ENCODE measurements at places on chromosomes 7 and 10.
A peak's percentile ranks its signal among the peaks of the same experiment; 100 is the strongest.

- no peak for DNase-seq
These were observed 25.7 kb upstream of the GGCT start for GRCh38 chr7:30530373-30530772.

- no peak for DNase-seq
These were observed 27.4 kb upstream of the FXYD4 start for GRCh38 chr10:43344051-43344450.

- no peak for DNase-seq
These were observed 188.9 kb downstream of the ARHGAP12 start for GRCh38 chr10:31739711-31740110.

GRCh38 chr7:27155816-27156507, 513 bp downstream of the HOXA7 start:
- no peak for DNase-seq

DNA sequence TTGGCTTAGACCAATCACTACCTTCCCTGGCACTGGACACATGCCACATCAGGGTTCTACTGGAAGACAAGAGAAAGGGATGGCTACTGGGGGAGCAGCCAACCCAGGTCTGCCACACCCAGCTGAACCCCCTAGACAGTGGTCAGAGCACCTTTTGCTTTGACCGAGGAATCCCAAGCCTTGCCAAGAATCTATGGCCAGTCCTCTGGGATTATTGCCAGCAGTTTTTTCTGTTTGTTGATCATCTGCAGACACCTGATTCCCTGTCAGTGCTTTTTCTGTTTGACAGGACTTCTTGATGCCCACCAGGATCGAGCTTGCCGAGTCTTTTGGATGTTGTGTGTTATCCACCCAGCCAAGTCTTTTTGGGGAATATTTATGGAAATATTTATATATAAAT, 476.2 kb upstream of the GALNT17 start:
- no peak for DNase-seq

DNA sequence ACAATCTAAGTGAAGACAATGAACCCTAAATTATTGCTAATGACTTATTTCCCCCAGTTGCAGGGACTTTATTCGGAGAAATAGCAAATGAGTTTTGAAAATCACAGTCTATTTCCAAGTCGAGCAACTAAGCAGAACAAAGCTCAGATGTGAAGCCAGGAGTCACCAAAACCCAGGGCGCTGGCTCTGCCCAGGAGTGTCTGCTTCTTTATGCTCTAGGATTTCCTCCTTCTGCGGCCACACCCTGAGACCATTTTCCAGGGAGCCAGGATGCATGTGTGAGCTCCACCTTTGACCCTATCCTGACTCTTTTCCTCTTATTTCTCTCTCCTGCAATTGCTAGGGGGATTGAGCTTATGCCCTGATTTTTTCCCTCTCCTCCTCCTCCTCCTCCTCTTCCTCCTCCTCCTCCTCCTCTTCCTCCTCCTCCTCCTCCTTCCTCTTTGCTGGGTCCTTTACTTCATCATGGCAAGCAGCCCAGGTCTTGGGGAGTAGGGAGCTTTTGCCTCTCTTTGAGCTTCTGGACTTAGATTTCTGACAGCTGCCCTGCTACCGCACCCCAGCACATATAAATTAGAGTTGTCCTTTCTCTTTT, 234.4 kb downstream of the ARL4A start:
- no peak for DNase-seq

DNA sequence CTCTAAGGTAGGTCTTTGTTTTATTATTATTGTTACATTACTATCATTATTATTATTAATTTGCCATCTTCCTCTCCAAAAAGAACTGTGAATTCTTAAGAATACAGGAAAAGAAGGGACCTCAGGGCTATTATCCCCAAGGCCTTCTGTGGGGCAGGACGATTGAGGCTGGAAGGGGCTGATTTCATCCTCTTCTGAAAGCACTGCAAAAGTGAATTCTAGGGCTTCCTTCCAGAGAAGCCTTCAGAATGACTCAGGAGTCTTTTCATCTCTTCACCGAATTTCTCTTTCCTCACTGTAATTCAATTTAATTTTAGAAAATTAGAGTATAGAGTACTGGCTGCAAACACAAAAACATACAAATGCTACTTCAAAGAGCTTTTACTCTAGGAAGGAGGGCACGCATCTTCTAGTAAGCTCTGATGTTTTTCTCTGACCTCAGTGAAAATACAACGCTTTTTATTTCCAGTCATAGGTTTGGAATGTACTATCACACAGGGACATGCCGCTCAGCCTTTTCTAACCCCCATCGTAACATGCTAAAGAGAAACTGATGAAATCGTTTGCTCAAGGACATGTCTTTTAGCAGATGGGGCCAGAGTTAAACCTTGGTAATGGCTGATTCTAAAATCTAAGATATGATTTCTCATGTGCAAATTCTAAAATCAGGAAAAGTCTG, 280.2 kb upstream of the PITRM1 start:
- peak; percentile 96 for DNase-seq

- no peak for DNase-seq
These were observed 33.6 kb downstream of the VWA2 start for GRCh38 chr10:114272696-114273095.

- peak; percentile 85 for DNase-seq
These were observed 69.0 kb upstream of the VOPP1 start for GRCh38 chr7:55641273-55641691.

DNA sequence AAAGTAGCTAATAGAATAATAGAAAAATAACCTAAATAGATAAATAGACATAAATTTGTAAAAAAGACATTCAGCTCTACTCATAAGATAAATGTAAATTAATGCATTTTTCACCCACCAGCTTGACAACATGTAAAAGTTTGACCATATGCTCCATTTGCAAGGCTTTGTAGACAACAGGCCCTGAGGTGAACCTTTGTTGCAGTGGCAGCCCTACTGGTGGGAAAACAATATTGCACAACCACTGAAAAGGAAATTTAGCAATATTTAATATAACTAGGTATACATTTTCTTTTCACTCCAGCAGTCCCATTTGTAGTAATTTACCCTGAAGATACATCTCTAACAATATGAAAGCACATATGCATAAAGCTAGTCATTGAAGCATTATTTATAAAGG, 39.0 kb upstream of the ADRA2A start:
- DNase-seq = no peak

- DNase-seq = no peak
These were observed 28.0 kb upstream of the PPIF start for GRCh38 chr10:79319115-79319771.

GRCh38 chr10:131210181-131210580, 101.3 kb downstream of the TCERG1L start:
- DNase-seq = no peak

- peak; percentile 56 for DNase-seq
These were observed 80.3 kb upstream of the UCN3 start for GRCh38 chr10:5284311-5285057.

- no peak for DNase-seq
These were observed 124.6 kb upstream of the LANCL2 start for GRCh38 chr7:55240418-55241142.

DNA sequence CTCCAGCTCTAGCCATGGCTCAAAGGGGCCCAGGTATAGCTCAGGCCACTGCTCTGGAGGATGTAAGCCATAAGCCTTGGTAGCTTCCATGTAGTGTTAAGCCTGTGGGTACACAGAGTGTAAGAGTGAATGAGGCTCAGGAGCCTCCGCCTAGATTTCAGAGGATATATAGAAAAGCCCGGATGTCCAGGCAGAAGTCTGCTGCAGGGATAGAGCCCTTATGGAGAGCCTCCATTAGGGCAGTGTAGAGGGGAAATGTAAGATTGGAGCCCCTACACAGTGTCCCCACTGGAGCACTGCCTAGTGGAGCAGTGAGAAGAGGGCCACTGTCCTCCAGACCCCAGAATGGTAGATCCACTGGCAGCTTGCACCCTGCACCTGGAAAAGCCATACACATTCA, 240.8 kb upstream of the KLF14 start:
- no peak for DNase-seq

- no peak for DNase-seq
These were observed 30.6 kb downstream of the NET1 start for GRCh38 chr10:5442990-5443370.

- peak; percentile 68 for DNase-seq
These were observed 29.9 kb upstream of the DDX50 start for GRCh38 chr10:68871105-68871711.

DNA sequence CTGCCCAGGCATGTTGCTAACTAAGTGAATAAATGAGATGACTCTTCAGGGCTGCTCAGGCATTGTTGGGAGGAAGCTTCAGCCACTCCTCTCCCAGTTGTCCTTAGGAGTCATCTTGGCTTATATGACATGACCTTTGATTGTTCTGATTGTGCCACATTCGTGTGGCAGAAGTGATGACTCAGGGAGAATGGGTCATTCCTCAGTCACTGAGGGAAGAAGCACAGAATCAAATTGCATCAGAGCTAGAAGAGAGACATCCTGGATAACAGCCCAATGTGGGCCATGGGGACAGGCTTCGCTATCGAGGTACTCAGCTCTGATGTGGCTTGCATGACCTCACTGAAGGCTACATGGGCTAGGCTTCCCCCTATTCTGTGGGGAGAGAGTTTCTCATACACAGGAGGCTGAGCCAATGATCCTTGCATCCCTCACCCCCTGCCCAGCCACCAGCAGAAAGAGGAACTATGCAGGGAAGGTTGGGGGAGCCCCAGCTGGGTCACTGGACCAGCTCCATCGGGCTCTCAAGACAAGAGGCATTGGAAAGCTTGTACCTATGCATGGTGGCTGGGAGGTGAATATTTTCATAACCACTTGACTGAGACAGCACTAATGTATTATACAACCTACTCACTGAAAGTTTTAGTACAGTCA, 6.0 kb upstream of the HMX3 start:
- no peak for DNase-seq

DNA sequence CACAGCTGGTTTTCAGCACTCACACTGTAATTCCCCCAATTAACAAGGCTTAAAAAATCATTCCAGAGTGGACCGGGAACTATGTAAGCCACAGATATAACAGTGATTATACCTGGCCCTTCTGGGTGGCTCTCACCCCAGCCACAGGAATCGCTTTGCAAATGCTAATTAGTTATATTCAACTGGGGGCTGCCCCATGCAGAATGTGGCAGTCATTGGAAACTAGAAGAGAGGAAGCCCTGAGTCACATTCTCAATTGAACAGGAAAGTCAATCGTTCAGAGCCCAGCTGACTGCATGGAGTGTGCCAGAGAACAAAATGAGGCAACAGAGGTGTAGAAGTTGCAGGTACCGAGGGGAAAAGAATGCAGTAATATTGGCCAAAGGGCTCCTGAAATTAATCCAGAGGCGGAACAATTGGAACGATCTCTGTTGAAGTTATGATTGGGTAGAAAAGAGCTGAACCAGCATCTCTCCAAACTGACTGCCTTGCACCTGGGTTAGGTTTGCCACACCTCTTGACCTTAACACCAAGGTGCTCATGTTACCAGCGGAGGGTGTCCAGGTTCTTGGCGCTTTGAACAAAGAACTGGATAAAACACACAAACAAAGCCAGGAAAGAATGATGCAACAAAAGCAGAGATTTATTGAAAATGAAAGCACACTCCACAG, 909.7 kb upstream of the AUTS2 start:
- DNase-seq = peak; percentile 44

DNA sequence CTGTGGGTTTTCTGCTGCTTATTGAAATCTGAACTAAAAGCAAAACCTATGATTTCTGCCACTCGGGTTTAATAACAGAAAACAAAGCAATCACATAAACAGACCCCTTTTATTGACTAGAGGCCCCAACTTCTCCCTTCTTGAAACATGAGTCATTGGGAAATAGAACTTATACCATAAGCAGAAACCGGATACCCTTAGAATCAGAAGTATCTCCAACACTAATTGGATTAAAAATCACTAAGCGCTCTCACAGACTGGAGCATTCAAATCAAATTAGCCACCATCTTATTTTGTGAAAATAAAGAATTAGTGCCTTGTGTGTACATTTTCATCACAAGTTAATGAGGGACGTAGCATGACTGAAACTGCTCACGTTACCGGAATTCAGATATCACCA, 206.9 kb downstream of the WDR11 start:
- DNase-seq = no peak

DNA sequence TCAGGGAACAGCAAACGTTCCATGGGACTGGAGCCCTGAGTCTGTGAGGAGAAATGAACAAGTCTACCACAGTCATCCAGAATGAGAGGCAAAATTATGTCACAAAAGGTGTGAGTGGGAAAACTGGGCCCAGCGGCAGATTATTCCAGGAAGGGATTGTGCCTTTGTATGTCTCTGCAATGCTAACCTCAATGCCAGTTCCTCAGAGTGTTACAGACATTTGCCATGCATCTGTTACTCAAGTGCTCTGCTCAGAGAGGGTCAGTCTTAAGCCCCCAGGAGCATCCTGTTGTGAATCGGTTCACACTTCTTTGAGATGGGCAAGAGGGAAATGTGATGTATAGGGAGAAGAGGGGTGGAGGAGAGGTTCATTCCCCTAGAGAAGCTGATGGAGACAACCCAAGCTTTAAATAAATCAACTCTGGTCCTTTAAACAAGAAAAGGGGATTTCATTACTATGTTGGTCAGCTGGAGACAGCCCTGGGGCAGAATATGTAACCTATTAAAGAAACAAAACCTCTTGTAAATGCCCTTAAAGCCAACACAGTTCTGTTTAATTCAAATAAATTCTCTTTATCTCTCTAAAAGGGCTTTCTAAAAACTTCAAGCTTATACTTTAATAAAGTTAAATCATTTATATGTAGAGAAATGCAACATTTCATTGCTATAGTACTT, 85.9 kb upstream of the GRB10 start:
- DNase-seq = no peak

GRCh38 chr7:66140924-66141323, 26.3 kb downstream of the CRCP start:
- peak; percentile 92 for DNase-seq

GRCh38 chr10:93180482-93180931, 106.8 kb downstream of the CYP26A1 start:
- DNase-seq = peak; percentile 39

DNA sequence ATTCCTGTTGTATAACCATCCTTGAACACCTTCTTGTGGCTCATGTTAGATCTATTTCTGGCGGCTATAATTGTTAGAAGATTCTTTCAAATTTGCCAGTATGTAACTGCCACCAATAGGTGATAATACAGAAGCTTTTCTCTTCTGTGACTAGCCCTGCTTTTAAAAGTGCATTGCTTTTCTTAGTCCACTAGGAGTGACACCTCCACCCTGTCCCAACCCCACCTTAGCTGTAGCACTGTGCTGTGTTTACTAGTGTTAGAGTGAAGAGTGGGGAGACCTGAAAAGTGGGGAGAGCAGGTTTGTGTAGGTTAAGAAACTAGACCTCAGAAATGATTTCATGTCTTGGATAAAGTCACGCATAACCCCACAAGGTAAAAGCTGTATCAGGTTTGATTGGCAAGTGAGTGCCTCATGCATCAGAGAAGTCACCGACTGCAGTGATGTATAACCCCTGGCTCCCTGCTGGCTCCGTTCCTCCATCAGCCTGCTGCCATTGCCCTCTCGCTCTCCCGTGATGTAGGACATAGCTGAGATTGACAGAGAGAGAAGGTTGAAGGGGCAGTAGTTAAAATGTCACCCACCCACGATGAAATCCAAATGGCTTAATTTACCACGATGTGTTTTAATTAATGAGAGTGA, 12.5 kb downstream of the NPVF start:
- DNase-seq = no peak

GRCh38 chr7:94244760-94245159, 149.9 kb upstream of the COL1A2 start:
- no peak for DNase-seq
